Inflammatory macrophage (primary cell): ENCODE measurements at places on chromosomes 11 and 22.

DNA sequence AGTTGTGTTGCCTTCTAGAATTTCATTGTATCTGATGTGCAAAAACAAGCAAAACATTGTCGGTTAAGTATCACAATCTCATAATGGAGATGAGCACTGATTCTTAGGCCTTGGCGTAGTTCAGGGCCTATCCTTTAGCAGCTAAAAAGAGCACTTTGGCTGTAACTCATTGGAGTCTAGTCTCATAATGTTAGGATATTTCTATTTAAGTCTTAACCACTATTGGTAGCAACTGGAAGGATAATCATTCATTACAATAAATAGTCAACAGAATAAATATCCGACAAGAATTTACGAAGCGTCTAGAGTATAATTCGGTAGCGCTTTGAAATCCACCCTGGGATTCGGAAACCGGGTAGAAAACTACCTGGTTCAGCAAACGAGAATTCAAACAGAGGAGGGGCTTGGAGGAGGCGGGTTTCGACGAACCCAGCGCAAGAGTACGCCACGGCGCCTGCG lies 461 bp upstream of the EED start:
- DNase-seq = no peak

GRCh38 chr11:119903389-119903788 lies 174.4 kb upstream of the NECTIN1 start:
- no peak for DNase-seq

DNA sequence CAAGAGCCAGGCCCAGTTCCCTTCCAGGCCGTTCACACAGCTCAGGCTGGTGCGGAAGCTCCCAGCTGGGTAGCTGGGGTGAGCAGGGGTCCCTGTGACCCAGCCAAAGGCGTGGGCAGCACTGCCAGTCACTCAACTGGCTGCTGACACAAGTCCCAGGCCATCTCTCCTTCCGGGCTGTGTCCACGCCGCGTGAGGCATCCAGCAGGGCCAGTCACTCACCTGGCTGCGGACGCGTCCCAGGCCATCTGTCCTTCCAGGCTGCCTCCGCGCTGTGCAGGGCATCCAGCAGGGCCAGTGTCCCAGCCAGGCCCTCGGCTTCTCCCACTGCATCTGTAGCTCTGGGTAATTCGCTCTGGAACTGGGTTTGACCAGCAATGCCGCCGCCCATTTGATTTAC lies 184.2 kb downstream of the BRD1 start:
- no peak for DNase-seq

- DNase-seq = no peak
Measured at GRCh38 chr11:129985823-129986222, 16.8 kb downstream of the PRDM10 start.

DNA sequence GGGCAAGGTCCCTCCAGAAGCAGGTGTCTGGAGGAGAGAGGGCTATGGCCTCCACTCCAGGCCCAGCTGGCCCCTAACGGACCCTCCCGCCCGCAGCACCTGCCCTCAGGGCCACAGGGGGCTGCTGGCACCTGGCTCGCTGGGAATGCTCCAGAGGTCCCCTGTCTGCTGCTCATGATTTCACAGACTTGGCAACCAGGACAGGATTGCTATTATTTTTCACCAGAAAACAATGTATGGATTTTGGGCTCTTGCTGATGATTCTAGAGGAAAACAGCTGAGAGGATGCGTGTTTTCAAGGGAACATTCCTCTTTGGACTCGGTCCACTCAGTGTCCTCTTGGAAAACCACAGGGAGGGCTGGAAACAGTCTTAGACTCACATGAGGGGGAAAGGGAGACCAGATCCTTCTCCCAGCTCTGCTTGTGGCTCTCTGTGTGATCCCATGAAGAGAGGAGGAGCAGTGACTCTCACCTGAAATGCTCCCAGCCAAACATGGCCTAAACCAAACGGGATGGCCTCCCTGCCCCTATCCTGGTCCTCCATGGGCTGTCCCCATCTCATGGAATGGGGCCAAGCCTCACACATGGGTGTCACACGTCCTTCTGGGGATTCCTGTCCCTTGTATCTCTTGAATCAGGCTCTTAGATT lies 15.8 kb downstream of the MYEOV start:
- DNase-seq = no peak

DNA sequence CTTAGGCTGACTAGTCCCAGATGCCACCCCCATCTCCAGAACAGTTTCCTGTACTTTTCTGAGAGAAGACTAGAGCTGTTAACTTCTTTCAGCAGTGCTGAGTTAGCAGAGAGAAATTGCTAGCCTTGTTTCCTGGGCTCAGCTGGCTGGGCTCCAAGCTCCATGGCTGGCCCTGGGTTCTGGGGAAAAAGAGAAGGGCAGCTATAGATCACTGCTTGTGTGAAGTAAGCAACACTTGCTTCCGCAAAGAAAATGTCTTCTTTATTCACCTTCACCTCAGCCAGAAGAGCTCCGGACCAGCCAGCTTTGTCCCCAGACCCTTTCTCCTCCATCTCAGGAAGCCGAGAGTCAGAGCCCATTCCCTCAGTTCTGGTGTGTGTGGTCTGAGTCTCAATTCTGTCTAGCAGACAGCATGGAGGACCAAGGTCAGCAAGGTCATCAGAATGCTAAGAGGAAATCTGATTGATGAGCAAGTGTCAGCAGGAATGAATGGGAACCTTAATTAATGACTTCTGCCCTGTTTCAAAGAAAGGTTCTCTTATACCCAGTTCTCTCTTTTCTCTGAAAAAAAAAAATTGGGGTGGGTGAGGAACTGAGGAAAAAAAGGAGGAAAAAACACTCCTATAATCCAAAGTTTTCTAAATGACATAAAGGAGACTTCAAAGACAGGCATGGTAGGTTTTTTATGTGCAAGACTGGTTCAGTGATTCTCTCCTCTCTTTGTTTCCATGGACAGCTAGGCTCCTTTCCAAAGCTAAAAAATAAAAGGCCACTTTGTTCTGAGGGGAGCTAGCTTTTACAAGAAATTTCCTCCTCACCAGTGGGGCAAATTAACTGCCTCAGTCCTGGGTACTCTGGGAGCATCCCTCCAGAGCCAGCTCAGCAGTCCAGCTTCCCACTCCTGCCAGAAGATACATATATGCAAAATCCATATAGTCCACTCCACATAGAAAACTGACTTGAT lies 63.6 kb upstream of the FAM181B start:
- no peak for DNase-seq

DNA sequence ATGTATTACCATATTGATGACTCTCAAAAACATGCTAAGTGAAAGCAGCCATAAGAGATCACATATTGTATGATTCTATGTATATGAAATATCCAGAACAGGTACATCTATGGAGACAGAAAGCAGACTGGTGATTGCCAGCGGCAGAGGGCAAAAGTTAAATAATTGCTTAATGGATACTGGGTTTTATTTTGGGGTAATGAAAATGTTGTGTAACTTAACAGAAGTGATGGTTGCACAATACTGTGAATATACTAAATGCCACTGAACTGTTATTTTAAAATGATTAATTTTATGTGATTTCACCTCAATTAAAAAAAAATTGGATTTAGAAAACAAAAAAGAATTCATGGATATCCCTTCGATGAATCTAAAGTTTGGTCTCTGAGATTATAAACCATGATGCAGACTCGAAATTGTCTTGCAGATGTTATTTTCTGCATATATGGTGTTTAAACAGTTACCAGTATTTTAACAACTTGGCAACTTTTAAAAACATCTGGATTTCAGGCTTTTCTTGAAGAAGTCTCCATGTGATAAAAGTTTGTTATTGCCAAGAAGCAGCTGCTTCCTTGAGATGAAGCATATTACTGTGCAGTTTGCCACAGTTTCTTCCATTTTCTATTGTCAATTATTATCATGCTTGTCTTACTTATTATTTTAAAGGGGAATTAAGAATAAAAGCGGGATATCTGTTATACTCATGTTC lies 38.1 kb downstream of the LARGE2 start:
- peak; percentile 38 for DNase-seq

- DNase-seq = no peak
Measured at GRCh38 chr11:122737951-122738693, 82.6 kb downstream of the UBASH3B start.

GRCh38 chr11:94664346-94664745 lies 97.2 kb downstream of the PIWIL4 start:
- DNase-seq = no peak

- no peak for DNase-seq
Measured at GRCh38 chr11:12539572-12539971, 134.6 kb upstream of the TEAD1 start.

DNA sequence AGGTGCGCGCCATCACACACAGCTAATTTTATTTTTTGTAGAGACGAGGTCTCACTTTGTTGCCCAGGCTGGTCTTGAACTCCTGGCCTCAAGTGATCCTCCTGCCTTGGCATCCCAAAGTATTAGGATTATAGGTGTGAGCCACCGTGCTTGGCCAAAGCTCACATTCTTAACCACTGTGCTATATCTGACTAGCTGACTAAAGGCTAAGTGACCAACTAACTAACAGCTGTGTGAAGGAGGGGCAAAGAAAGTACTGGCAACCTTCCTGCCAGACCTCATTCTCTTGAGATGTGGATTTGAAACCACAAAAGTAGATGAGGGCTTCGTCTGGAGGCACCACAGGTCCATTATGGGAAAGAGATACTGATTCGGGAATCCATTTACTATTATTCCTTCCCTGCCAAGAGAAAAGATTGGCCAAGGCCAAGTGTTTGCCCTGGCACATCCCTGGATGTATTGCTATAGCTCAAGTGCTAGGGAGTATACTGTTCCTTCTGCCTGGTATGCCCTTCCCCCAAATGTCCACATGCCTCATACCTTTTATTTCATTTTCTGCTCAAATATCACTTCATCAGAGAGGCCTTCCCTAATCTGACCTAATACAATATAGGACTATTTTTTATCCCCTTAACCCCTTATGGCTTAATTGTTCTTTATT lies 52.7 kb upstream of the RRM1 start:
- no peak for DNase-seq

- DNase-seq = no peak
Measured at GRCh38 chr22:30523646-30524489, 18.4 kb upstream of the SEC14L4 start.

DNA sequence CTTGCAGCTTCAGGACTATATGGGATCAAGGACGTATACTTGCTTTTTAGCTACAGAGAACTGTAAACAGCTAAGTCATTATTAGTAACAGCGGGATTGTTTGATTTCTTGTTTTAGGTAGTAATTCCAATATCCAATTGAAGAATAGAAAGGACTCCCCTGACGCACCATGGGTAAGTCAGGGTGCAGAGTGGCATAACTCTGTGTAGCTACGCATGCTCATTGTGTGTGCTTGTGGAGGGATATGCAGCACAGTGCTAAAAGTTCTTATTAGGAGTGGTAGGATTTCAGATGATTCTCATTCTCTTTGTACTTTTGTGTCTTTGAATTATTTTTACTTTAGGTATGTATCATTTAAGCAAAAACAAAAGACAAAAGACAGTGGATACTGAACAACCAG lies 7.7 kb upstream of the PEX26 start:
- no peak for DNase-seq

- peak; percentile 59 for DNase-seq
Measured at GRCh38 chr22:19941365-19942082, at the start of the genes COMT and TXNRD2. Gene COMT (plus strand): TSS chr22:19941772. CDS start chr22:19962527, 20,755 bp downstream. Gene TXNRD2 (minus strand): TSS chr22:19941818. CDS start chr22:19941803, 15 bp downstream.

DNA sequence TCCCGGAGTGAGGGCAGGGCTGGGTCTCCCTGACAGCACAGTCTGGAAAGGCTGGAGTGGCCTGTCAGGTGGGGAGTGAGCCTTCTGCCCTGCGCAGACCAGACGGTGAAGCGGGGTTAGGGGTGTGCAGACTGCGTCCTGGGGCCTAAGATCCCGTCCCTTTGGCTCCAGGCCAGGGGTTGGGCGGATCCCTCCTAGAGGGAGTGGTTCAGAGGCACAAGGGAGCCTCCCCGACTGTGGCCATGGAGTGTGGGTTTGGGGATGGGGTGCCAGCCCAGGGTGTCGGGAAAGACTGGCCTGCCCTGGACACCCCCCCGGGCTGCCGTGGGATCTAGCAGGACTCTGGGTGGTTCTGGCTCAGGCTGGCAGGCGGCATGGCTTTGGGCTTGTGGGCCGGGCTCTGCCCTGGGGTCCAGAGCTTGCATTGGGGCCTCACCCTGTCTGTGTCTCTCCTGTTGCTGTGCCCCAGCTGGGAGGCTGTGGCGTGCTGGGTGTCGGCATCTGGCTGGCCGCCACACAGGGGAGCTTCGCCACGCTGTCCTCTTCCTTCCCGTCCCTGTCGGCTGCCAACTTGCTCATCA lies 19.5 kb downstream of the TSPAN4 start:
- no peak for DNase-seq

- DNase-seq = peak; percentile 39
Measured at GRCh38 chr11:57460022-57460757, at the start of gene RTN4RL2. Gene RTN4RL2 (plus strand): TSS chr11:57460528. CDS start chr11:57460866, 338 bp downstream.

GRCh38 chr11:68978626-68978930 lies 2.2 kb downstream of the MRGPRD start:
- DNase-seq = no peak

GRCh38 chr11:122179961-122180834 lies 64.2 kb upstream of the BLID start:
- DNase-seq = no peak

GRCh38 chr11:72875736-72876135 lies 61.5 kb downstream of the ATG16L2 start:
- DNase-seq = no peak

DNA sequence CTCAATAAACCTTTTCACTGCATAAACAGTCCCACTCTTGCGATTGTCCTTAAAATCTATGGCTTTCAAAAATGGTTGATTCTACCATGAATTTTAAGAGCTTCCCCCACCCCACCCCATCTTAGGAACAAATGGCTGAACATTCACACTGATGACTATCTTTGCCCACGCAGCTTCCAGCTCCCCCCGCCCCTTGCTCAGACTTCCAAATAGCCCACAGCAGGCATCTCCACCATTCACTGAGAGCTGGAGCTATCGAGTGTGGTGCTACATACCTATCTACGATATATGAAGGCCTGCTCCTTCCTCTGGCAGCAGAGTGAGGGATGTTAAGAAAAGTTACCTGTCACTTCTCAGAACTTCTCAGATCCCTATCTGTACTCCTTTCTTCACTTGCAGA lies 26.7 kb downstream of the EIF3F start:
- no peak for DNase-seq

- DNase-seq = no peak
Measured at GRCh38 chr22:48594016-48594756, 1233.5 kb downstream of the BRD1 start.

DNA sequence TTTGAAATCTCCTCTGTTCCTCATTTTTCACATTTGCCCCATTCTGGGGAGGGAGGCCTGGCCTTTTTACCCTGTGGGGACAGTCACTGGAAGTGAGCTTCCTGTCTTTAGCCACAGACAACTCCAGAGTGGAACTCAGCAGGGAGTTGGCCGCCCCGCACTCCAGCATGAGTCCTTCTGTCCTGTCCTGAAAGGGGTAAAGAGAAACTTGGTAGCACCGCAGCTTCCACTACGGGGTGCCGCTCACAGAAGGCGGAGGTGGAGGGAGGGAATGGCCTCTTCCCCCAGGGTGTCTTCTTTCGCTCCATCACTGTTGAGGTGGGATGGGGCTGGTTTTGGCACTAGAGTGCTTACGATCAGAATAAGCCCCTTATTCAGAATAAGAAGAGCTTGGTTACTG lies 132.2 kb downstream of the ST3GAL4 start:
- no peak for DNase-seq

DNA sequence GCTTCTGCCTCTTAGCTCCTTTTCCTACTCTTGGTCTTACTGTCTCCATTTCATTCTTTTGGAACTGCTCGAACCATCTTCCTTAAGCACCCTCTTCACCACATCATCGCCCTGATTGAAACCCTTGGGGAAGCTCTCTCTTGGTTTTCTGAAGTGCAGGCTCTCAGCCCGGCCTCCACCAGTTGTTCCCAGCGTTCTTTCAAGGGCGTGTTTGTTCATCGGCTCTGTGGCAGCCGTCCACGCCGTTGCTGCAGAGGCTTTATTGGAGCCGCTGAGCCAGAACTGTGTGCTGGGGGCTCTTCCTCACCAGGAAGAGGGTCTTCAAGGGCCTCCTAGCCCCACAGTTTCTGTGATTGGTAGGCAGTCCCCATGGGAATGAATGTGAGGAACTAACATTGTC lies 214.1 kb downstream of the TBC1D22A start:
- no peak for DNase-seq
